ENCODE measurements at places on chromosomes 16 and 17.

- DNase-seq, result no peak
Observed at GRCh38 chr17:4622375-4622774, 19.1 kb downstream of the ALOX15 start.

GRCh38 chr17:4886830-4887229 is 12.5 kb upstream of the C17orf107 start:
- no peak for DNase-seq

DNA sequence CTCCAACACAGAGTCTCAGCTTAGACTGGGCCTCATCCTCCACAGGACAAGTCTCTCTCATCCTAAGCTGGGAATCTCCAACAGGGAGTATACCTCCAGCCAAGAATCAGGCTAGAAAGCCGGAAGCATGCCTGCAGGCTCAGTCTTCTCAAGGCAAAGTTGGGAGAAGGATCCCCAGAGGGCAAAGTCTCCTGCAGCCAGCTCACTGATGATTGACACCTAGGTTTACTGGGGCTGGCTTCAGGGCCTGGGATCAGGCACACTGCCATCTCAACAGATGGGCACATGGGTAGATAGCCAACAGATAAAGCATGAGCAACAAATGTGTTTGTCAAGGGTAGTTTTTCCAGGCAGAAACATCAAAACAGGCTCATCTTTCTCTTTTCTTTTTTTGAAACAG is 56.1 kb upstream of the TOX3 start:
- no peak for DNase-seq

DNA sequence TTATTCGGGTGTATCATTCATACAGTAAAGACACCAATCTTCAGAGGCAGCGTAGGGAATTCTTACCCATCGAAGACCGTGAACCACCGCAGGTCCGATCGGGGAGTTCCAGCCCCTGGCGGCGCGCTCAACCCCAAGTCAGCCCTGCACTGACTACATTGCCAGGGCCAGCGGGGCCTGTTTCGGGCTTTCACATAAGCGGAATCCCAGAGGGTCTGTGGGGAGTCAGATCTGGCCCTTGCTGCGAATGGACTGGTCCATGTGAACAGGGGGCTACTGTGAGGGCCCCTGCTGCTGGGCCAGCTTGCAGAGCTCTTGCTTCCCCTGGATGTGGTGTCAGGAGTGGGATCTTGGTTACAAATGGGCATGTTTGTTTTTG is 7.6 kb downstream of the PDE6G start:
- no peak for DNase-seq
